ENCODE measurements at places on chromosomes 3 and 15.

GRCh38 chr15:51267051-51267702, 71.2 kb downstream of the CYP19A1 start:
- no peak for DNase-seq

DNA sequence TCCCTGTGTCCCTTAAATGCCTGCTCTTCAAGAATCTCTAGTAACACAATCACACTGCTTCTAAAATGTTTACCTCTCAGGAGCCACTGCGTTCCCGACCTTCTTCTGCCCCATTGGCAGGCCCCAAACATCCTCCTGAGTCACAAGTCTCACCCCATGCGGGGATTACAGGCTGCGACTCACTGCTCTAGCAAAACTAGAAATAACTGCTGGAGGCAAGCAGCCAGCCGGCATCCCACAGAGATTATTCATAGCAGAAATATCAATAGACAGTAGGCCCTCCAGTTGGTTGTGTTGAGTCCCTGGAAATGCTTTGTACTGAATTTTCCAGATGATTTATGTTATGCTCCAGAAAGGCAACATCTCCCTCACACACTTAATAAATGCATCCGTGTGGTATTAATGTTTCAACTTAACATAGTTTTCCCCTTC, 64.8 kb downstream of the RFTN1 start:
- DNase-seq: peak; percentile 95

DNA sequence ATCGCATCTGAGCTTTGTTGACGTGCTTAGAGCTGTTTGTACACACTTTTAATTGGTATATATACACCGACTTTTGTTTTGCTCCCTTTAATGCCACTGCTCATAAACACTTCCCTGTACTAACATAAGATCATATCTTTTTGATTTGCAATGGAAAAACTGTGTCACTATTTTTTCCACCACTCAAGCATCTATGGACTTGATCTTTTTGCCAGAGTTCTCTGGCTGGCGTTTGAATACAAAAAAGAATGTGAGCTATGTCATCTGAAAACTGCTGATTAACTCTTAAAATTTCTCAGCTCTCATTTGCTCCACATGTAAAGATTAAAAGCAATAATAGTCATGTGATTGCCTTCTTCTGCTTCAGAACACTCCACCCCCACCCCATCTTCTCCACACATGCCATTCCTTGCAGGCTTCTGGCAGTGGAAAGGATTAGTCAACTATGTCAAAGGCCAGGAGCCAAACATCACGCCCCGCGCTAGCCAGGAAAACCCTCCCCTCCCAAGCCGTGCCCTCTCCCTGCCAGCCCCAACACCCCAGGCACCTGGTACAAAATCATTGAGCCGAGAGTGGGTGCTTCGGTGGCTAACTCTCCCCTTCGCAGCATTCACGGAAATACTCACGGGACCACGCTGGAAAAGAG, 123.4 kb upstream of the MEF2A start:
- DNase-seq: peak; percentile 88

DNA sequence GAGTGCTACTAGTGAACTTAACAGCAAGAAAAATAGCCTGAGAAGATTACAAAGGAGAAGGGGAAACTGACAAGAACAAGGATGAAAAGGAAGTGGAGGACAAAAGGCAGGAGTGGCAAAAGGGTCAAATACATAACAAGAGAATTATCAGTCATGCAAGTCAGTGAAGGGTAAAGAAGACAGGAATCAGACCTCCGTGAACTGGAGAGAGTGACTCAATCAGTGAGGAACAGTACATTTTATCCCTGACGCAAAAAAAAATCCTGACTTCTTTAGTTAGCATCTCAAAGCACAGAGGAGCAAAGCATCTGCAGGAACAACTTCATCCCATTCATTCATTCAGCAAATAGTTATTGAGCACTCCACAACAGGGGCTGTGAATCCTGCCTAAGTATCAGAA, 97.8 kb downstream of the SST start:
- peak; percentile 65 for DNase-seq

DNA sequence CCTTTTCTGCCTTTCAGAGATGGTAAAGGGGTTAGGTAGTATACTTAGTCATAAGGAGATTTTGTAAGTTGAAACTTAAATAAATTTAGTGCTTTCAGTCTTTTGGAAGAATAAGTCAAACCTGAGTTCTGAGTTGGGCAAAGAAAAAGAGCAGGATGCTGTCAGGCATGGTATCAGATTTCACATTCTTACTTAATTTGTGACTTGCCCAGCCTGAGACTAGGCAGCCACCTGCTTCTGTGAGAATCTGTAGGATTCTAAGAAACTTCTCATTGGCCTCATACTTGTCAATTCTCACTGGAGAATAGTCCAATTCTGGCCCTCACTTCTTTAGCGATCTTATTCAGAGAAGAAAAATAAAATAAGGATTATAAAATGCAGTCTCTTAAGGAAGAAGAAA, 577.5 kb downstream of the DIPK2A start:
- DNase-seq: peak; percentile 1

GRCh38 chr3:178421069-178421468, 115.2 kb upstream of the KCNMB2 start:
- DNase-seq: no peak

DNA sequence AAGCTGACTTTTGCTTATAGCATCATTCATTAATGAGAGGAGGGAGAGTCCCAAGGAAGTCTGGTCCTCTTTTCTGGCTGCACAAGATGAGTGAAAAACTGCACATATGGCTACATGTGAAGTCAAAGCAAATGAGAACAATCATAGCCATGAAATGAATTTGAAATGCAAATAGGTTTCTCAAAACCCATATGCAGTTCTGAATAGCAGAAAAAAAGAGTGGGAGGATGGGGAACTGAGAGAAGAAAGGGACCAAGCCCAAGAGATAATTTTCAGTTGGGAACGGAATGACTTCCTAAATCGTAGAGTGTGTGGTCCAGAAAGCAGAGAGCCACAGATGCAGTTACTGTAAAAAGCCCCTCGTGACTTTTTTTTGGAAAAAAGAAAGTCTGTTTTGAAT, 66.3 kb downstream of the GTPBP8 start:
- DNase-seq: no peak

- DNase-seq: no peak
Observed at GRCh38 chr15:29870495-29871151, 48.4 kb upstream of the TJP1 start.

- DNase-seq: no peak
Observed at GRCh38 chr15:78195735-78196201, 38.6 kb downstream of the ACSBG1 start.

- DNase-seq: no peak
Observed at GRCh38 chr3:24110051-24110450, 165.0 kb downstream of the NR1D2 start.

DNA sequence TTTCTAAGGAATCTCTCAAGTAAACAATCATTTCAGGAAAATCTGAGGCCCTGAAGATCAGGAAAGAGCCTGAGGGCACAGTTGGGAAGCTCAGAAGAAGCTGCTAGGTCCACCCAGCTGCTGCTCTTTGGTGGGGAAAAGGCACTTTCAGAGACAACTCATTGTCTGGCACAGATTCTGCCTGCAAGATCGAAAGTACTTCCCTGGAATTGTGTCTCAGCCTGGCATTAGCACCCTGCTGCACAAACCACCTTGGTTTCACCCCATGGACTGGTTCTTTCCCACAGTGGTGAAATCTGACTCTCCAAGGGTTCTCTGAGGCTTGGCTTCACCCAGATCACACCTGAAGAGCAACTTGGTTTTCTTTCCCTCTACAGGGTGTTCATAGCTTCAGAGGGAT, 18.7 kb downstream of the THRB start:
- no peak for DNase-seq

DNA sequence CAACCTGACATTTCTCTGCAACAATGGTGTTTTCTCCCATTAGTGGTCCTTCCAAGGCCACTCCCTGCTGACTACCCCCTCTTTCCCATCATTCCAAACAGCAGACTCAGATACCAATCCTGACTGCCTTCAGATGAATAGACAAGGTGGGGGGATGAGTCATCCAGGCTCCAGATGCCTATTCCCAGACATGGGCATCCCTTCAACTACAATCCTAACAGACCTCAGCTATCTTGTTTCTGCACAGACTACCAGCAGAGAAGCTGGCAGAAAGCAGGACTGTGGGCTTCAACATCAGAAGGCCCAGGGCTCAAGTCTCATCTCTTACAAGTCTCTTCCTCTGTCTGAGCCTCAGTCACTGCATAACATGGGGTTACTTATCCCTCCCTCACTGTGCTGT, 2.2 kb downstream of the RBP1 start:
- DNase-seq: peak; percentile 15

GRCh38 chr3:145070795-145071194, 1090.2 kb downstream of the PLOD2 start:
- DNase-seq: no peak

DNA sequence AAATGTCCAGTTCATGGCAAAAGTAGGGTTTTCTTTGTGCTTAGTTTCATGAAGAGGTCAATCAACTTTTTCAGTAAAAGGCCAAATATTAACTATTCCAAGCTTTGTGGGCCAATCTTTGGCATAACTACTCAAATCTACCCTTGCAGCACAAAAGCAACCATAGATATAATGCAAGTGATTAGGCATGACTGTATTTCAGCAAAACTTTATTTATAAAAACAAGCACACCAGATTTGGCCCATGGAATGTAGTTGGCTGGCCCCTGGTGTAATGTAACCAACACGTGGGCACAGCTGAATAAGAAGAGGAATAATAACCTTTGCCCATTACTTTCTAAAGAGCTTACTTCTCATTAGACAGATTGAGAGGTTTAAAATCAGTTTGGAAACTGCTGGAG, 50.6 kb downstream of the CASR start:
- no peak for DNase-seq

DNA sequence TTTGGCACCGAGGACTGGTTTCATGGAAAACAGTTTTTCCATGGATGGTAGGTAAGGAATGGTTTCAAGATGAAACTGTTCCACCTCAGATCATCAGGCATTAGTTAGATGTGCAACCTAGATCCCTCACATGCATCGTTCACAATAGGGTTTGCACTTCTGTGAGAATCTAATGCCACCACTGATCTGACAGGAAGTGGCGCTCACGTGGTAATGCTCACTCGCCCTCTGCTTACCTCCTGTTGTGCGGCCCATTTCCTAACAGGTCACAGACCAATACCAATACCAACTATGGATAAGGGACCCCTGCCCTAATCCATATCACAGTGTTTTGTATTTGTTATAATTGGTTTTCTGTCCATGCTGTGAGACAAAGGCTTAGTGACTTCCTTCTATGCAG, 58.9 kb downstream of the SLMAP start:
- DNase-seq: no peak

DNA sequence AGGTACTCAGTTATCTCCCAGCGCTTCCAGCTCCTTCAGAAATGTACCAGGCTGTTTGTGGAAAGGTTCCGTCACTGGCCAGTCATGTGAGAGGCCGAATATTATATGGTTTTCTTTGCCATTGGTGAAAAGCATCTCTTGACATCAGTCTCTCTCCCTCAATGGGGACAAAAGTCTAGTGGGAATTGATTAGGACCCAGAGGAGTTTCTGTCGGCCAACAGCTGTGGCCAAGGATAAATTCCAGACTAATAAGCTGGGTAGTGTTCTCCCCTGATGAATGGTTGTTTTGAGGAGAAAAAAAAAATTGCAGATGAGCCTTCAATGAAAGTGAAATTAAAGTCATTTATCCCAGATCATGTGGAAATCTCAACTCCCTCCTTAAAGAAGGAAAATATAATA, 404.7 kb upstream of the THRB start:
- DNase-seq: no peak

GRCh38 chr3:139537795-139538621, 1.5 kb downstream of the RBP1 start:
- DNase-seq: no peak

GRCh38 chr15:69798481-69799250, 299.1 kb downstream of the TLE3 start:
- peak; percentile 22 for DNase-seq

- no peak for DNase-seq
Observed at GRCh38 chr3:45020534-45020933, 5.6 kb upstream of the CLEC3B start.

DNA sequence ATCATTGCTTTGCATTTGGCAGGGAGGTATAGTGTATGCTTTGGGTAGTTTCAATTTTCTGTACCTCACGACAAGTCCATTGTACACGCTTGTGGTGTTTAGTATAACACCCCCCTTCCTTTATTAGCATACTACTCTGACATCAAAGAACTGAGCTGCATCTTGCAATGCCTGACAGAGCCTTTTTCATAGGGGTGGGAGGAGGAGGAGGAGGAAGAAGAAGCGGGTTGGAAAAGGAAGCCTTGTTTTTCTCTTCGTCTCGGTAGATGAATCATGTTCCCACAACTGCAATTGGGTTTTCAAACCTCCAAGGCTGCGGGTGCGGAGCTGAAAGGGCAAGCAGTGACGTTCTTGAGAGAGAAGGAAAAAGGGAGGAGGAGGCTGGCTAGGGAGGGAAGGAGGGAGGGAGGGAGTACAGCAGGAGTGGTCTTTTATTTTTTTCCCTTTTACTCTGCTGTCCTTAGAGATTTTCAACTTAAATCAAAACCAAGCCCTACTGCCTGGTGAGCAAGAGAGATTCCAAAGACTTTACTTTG, 175.7 kb downstream of the KLHL25 start:
- peak; percentile 99 for DNase-seq

DNA sequence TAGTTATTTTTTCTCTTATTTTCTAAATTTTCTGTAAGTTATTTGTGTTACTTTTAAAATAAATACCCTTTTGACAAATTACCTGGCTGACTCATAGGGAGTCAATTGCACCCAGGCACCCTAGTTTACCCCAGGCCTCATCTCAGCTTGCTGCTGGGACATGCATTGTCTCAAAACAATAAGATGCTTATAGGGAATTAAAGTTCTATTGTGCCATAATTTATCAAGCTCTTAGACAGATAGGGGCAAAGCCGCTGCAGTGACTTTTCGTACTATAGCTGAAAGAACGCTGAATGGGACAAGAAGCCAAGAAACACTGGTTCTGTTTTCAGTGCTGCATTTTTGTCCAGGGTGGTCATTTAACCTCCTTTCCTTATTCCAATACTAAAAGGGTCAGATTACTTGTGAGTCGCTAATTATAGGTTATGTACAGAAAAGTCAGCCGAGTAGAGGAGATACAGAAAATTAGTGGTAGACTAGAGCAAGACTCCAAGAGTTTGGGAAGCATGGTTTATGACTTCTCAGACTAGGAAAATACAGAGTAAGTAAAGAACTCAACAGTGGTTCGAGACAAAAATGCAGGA, 50.3 kb downstream of the EXD1 start:
- no peak for DNase-seq

GRCh38 chr3:109944836-109945235, 607.5 kb upstream of the DPPA4 start:
- DNase-seq: no peak

- peak; percentile 27 for DNase-seq
Observed at GRCh38 chr3:76570436-76571057, 469.4 kb upstream of the ROBO2 start.

All from amniotic epithelial cell (primary cell).